ENCODE measurements at places on chromosomes 12 and 14.

- no peak for DNase-seq
Observed at GRCh38 chr14:99401211-99401610, 79.4 kb downstream of the SETD3 start.

GRCh38 chr14:79564371-79564770 lies 646.9 kb downstream of the DIO2 start:
- no peak for DNase-seq

DNA sequence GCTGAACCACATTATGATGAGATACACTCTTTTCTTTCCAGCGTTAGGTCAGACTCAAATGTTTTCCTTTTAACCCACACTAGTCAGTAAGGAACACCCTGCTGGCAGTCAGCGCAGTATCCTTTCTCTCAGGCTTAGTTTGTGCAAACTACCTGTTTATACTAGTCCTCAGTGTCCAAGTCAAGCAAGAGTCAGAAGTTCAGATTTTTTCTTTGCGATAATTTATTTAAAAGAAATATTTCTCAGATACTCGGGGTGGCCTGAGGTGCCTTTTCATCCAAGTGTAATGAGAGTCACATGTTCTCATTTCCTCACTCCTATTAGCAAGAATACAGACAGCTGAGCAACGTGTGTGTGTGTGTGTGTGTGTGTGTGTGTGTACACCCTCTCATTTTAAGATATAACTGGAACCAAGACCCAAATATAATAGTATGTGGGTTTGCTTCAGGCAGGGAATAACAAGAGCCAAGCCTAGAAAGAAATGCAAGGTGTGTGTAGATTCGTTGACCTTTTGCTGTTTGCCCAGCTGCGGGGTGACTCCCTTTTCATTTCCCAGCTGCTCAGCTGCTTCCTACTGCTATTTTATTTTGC lies 182.7 kb downstream of the KICS2 start:
- no peak for DNase-seq

- no peak for DNase-seq
Observed at GRCh38 chr12:1504895-1505311, 89.5 kb downstream of the FBXL14 start.

DNA sequence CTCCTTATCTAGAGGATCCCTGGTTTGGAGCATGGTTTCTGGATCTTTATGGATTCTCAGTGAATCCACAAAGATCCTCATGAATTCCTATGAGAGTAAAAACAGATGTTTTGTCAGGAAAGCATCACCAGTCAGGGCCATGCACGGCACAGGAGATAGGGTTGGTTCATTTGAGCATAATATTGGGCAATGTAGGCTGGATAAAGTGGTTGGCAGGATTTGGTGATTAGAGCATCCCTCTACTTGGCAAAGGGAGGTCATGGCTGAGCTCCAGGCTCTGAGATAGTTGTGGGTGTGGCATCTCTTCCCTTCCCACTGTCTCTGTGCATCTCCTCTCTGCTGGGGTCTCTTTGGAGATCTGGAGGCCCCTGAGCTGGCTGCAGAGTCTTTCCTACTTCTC lies 149.8 kb downstream of the DACT1 start:
- DNase-seq = no peak

DNA sequence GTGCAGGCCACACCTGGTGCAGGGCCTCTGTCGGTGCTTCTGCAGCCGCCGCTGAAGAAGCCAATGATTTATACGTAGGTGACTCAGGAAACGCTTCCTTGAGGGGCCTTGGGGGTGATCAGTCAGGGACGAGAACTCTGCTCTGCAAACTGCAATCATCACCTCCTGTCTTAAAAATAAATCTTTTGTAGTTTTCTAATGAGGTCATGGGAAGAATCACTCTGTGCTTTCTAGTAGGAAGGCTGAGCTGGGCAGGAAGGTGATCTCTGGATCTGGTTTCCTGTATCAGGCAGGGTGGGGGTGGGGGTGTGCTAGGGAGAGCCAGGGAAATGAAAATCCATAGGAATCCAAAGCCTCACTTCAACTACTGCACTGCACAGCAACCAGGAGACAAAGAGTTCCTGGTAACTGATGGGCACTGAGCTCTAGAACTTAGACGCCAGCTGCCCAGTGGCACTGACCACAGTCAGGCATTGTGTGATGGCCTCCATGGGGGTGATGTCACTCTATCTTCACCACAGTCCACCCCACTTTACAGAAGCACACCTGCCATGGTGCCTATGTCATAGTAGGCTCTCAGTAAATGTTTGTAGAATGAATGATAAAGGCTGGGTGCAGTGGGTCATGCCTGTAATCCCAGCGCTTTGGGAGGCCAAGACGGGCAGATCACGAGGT lies 292.4 kb upstream of the PWP1 start:
- DNase-seq = no peak

Measured in stimulated activated CD8-positive, alpha-beta memory T cell treated with anti-CD3 and anti-CD28 coated beads, Interleukin-2, amount 100 ng/mL, for 1 hour (primary cell).